ENCODE measurements at places on chromosomes 12 and 14.

DNA sequence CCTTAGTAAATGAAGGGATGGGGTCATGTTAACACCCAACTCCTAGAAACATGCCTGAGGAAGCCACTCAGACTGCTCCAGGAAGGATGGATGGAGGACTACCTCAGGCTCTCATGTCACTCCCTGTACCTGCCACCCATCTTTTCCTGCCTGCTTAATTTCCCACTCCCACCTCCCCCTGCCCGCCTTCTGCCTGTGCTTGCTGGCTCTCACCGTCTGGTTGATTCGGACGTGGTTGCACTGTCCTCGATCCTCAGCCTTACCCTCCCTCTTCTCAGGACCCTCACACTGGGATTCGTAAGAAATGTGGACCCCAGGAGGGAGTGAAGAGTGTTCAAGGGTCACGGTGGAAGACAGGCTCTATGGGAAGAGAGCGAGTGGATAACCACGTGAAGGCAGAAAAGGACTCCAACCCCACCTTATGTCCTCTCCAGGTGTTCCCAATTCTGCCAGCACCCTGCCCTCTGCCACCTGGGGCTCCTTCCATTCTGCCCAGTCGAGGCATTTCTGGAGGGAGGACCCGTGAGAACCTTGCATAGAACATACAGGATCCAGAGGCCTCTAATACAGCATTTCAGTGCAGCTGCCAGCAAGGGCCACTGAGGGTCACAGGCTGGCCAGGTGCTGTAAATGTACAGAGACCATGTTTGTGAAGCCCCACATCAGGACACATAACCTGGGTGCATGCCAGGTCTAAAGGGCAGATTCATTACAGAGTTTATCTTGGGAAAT is 12.9 kb downstream of the ITGB7 start:
- no peak for DNase-seq

- no peak for DNase-seq
Observed at GRCh38 chr14:75562089-75562488, 16.3 kb upstream of the FLVCR2 start.

DNA sequence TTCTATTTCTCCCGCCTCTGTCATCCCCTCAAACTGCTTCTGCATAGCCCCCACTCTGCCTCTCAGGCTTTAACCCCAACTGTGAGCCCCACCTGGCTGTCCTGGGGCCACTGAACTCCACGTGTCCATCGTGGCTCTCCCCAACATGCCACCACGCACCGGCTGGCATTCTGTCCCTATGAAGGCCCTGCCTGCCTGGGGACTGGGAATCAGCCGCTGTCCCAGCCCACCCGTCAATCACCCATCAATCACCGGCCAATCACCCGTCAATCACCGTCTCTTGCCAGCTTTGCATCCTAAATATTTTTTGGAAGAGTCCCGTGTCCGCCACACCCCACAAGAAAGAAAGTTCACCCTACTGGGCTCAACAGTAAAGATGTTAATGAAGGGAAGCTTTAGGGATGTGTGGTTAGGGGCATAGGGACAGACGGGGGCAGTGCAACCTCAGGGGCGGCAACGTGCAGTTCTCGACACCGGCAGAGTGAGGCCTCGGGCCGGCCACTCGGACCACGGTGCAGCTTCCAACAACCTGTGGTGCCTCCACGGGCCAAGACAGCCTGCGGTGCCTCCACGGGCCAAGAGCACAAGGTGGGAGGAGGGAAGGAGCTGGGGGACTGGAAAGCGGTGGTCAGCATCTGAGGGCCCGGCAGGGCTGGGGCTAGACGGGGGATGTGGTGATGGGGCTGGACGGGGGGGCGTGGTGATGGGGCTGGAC is 85.6 kb downstream of the GALNT9 start:
- no peak for DNase-seq

- DNase-seq, result no peak
Observed at GRCh38 chr12:111686574-111687105, 787 bp downstream of the ACAD10 start.

DNA sequence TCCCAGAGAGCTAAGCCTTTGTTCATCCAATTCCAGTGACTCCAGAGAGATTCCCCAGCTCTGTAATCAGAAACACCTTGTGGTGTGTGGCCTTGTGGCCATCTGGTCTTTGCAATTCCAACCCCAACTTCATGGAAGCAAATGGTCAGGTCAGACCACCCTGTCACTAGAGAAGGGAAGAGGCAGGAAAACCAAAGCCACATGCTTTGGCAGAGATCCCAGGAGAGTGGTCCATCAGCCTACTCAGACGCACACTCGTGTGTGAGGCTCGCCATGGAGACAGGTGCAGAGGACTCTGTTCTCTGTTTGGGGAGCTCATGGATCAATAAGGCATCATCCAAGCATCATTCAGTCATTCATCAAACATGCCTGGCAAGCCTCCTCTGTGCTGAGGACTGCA is 46.2 kb upstream of the TUNAR start:
- no peak for DNase-seq

GRCh38 chr12:29690728-29691127 is 93.0 kb downstream of the TMTC1 start:
- DNase-seq, result no peak

DNA sequence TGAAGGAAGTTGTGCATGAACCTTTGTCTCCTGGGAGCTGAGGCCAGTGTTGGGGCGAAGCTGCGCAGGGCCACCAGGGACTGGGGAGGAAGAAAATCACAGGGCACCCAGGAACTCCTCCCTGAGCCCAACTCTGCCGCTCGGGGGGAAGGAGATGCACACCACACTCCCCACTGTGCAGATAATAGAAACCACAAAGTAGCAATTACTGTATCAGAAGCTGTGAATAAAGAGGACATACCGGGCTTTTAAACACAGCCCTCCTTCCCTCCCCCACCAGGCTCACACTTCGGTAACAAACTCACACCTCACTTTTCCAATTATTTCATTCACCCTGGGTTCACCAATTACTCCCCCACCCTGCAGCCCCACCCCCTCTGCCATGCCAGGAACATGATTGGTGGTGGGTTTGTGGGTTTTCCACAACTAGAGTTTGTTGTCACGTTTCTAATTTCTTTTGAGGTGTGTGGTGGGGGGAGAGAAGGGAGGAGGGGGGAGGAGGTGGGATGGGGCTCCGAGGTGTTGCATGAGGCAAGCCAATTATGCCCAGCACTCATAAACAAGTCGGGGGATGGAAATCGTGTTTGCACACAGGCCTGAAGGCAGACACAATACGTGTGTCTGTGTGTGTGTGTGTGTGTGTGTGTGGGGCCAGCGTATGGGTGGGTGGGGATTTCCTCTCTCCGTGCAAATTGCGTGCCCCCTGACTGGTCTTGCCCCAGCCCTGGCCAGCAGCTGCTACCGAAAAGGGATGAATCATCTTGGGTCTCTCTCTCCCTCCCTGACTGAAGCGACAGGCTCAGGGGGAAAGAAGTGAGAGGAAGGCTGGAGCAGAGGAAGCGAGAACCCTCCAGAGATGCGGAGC is 103.3 kb downstream of the RBM19 start:
- DNase-seq, result no peak

- no peak for DNase-seq
Observed at GRCh38 chr14:61264010-61264571, 17.0 kb downstream of the TMEM30B start.

DNA sequence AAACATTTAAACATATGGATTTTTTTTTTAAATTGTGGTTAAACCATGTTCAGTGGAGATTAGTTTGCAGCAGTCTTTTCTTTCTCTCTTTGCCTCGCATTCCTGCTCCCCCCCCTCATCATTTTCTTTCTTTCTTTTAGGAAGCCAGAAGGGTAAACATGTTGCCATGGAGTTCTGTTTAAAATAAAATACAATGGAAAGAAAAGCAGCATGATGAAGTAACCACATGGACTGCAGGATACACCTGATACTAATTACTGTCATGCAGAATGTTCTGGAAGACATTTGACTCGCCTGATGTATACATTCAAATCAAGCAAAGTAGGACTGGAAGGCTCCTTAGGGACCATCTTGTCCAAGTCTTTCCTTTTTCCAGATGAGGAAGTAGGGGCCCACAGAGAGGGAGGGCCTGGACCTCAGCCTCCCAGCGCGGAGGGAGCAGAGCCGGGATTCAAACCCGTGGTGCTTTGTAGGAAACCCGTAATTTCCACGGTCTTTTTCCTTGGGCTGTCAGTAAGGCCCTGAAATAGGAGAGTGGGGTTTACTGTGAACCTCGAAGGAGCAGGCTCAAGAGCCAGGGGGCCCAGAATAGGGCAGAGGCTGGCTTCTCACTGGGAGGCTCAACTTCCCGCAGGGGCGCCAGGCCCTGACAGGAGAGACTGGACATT is 2.4 kb upstream of the MEG3 start:
- no peak for DNase-seq
